ENCODE measurements at places on chromosomes 3 and 15. TPM values are rescaled to one million over a fixed set of nuclear protein-coding genes. Genes with fewer than 3 reads are reported as not detected.

DNA sequence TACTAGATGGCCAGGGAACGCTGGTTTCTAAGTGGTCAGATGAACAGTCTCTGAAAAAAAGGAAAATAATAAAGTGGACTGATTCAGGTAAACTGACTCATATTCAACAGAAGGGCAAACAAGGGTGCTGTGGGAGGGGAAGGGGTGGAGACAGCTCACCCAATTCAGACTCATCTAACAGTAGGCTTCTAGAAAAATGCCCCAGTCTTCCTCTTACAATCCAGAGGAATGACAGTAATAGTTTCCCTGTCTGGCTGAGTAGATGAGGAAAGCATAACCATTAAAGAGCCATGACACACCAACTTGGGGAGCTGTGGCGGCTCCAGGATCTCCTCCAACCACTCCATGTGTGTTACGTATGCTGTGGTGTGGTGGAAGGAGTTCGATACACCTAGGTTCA, 231.4 kb upstream of the UMPS start:
- no peak for DNase-seq

- no peak for DNase-seq
Measured at GRCh38 chr3:101454629-101455028, 58.4 kb downstream of the SENP7 start.

Gene ITIH1
- not detected for total RNA-seq

Gene TM6SF1
- 0.67 TPM for total RNA-seq

Gene CLN6
- 32.2 TPM for total RNA-seq
